EH (cell line): ENCODE measurements at places on chromosomes 7 and 10.

- no peak for DNase-seq
These were observed 8.8 kb upstream of the PDCD4 start for GRCh38 chr10:110862961-110863360.

- DNase-seq: no peak
These were observed 106.4 kb downstream of the GSAP start for GRCh38 chr7:77309714-77310220.

GRCh38 chr10:59240582-59241183, 64.2 kb downstream of the PHYHIPL start:
- DNase-seq: peak; percentile 45

DNA sequence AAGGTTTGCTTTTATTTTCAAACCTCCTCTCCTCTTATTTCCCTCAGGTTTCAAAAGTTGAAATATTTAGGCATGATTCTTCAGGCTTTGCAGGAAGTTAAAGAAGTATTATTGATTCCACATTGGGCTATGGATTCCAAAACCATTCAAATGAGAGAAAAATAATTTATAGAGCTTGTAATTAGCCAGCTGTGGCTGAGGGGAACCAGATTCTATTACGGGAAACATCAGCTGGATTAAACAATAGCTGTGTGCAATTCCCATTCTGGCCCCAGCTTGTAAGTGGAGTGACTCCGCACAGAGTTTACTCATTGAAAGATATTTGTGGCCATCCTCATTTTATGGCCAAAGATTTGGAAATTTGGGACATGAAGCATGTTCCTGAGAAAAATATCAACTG, 77.0 kb upstream of the PHYHIPL start:
- DNase-seq: no peak

DNA sequence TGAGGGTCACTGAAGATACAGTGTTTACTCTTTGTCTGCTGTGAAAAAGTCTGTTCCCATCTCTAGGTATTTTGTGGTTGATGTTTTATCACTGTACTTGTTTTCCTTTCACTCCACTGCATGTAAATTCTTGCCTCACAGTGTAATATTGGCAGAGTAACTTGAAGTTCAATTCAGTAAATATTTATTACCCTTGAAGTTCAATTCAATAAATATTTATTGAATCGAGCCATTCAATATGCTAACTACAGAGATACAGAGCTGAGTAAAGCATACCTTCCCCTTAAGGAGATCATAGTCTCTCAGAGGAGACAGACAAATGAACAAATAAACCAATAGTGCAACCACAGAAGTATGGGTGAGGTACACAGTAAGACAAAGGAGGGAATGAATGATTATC, 9.2 kb downstream of the NUDT13 start:
- no peak for DNase-seq

DNA sequence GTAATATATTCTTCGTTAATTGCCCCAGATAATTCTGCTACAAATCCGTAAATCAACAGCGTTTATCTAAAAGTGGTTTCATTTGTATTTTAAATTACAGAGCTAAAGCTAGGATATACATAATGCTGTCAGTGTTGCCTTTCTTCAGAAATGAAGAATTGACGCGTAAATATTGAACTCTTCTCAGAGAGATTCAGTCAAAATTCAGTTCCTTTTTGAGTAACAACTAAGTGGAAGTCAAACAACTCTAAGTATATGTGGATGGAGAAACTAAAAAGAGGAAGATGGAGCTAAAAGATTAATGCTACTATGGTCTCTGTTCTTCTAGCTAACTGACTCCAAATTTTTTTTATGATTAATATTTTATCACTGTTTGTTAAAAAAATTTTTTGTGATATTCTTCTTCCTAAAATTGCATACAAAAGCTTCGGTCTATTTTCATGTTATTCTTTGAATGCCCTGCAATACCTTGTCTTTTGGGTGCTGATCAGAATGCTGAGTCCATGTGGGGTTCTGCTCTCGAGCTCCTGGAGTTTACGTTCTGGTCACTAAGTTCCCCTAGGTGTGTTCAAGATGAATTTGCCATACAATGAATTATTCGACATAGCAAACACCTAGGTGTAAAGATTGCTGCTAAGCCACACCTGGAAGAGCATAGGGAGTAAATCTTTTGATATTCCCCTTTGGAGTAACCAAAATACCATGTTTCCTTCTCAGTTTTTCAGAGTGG, 20.7 kb downstream of the MDFIC start:
- DNase-seq: no peak

DNA sequence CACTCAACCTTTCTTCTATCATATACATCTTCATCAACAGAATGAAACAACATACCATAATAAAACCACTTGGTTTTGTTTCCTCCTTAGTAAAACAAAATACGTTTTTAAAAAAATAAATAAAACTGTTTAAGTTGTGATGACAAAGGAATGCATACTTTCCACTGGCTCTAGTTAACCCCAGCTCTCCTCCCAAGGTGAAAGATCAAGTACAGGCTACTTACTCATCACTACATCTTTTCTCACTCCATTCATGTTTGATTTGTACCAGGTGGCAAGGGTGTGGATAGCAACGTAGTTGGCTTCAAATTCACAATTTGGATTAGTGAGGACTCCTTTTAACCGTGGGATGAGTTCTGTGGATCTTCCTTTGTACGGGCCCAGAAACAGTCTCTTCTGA, 14.7 kb downstream of the OGA start:
- DNase-seq: peak; percentile 32

DNA sequence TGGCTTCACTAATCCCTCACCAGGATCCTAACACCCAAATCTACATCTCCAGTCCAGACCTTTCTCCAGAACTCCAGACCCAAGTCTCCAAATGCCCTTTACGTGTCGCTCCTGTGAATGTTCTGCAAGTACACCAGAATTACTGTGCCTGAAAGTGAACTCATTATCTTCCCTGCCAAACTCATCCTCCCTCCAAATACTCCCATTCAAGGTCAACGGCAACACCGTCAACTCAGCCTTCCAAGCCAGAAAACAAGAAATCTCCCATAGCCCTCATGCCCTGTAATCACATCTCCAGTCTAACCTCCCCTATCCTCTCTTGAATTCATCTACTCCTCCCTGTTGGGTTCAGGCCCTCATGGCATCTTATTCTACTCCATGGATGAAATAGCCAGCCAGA, 12.3 kb downstream of the CREB3L2 start:
- DNase-seq: no peak

- DNase-seq: no peak
These were observed 2.6 kb downstream of the CLDN4 start for GRCh38 chr7:73833251-73833919.

DNA sequence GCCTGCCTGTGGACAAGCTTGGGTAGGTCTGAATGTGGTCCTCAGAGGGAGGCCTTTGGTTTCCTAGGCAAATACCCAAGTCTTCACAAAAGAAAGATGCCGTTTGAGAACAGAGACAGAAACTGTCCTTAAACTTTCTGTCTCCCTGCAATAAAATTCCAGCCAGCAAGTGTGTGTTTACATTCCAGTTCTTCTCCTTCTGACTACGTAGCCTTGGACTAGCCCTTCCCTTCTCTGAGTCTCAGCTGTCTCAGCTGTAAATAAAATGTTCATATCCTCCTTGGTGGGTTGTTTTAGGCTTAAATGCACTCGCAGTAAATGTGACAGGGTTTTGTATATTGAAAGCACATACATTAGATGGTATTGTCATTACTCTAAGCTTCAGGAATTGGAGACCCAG, 561.2 kb upstream of the MKI67 start:
- DNase-seq: no peak

DNA sequence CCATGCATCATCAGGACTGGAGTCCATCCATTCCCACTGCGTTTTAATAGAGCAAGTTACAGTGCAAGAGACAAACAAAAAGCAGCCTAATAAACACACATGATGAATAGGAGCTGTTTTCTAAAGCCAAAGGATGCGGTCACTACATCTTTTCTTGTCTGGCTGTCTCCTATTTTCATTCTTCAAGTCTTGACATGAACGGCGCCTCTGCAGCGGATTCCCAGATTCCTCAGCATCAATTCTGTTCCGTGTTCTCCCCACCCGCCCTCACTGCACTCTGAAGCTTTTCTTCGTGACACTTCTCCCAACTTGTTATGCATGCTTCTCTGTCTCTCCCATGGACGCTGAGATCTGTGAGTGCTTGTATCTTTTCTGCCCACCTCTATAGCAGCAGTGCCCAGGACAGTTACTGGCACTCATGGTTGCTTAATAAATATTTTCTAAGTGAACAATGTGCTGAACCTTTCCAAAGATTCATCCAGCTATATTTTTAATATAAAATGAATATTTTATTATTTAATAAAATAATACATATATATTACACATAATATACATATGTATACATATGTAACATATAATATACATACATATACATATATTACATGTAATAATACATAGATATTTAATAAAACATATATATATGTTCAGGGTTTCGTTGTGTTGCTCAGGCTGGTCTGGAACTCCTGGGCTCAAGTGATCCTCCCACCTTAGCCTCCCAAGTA, 242.9 kb downstream of the ABCA13 start:
- no peak for DNase-seq

DNA sequence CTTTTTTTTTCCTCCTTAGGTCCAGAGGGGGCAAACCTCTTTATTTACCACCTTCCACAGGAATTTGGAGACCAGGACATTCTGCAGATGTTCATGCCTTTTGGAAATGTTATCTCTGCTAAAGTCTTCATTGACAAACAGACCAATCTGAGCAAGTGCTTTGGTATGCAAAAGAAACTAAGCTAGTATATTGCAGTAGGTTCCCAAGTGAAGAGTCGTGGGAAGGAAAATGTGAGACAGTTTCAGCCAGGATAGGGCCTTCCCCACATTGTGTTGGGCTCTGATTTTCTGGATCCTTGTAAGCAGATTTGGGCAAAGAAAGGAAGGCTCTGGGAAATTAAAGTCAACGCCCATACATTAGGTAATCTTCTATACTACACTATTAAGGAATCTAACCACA, 285.6 kb downstream of the USP6NL start:
- peak; percentile 76 for DNase-seq

DNA sequence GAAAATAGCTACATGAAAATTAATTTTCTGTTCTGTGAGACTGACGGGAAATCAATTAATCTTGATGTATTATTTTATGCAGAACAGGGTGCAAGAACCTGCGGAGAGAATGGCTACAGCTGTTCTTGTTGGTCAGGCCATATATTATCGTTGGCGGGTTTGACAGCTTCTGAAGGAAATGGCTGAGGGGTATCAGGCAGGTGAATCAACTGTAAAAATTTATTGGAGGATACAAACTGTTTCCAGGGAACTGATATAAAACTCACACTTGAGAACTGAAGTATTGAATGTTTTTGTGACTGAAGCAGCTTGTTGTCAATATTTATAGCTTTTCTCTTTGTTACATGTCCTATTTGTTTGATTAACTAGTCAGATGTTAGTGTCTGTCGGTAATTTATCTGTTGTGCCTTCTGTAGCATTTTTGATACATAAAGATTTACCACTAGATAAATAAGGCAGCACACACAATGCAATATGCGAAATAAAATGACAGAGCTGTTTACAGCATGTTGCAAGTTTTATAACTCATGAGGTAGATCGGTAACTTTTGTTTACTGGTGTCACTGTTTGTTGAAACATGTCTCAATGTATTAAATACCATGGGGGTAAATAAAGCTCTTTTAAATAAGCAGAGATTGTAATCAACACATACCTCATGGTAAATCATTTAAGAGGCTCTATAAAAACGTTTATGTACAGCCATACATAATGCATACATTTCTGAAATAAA, 308.2 kb downstream of the LRMDA start:
- no peak for DNase-seq

DNA sequence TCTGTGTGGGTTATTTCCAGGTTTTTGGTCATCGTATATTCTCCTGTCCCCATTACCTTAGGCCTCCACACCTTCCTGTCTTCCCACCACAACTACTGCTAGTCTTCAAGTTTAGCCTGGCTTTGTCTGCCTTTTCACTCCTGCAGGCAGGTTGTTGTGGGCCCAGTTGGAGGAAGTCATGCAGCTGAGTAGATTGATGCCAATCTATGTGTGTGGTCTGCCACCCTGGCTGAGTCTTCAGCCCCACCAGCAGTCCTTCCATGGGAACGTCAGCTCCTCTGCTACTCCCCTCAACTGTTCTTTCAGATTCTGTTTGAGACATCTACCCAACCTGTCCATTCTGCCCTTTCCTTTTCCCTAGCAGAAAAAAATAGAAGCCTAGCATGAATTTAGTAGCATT, 6.3 kb downstream of the RINT1 start:
- no peak for DNase-seq

- no peak for DNase-seq
These were observed 1.3 kb upstream of the BMI1 start for GRCh38 chr10:22319547-22319979.

- DNase-seq: no peak
These were observed 50.6 kb upstream of the DPYSL4 start for GRCh38 chr10:132136097-132136521.

DNA sequence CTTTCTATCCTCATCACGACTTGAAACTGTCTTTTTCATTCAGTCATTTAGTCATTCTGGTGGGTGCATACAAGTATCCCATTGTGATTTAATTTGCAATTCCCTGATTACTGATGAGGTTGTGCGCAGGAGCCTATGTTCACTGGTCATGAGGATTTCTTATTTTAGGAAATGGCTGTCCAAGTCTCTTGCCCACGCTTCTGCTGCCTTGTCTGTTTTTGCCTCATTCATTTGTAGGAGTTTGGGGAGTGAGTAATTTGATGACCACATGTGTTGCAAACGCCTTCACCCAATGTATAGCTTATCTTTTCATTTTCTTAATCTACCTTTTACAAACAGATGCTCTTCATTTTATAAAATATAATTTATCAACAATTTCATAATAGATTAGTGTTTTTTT, 127.3 kb downstream of the ARHGAP22 start:
- DNase-seq: no peak

DNA sequence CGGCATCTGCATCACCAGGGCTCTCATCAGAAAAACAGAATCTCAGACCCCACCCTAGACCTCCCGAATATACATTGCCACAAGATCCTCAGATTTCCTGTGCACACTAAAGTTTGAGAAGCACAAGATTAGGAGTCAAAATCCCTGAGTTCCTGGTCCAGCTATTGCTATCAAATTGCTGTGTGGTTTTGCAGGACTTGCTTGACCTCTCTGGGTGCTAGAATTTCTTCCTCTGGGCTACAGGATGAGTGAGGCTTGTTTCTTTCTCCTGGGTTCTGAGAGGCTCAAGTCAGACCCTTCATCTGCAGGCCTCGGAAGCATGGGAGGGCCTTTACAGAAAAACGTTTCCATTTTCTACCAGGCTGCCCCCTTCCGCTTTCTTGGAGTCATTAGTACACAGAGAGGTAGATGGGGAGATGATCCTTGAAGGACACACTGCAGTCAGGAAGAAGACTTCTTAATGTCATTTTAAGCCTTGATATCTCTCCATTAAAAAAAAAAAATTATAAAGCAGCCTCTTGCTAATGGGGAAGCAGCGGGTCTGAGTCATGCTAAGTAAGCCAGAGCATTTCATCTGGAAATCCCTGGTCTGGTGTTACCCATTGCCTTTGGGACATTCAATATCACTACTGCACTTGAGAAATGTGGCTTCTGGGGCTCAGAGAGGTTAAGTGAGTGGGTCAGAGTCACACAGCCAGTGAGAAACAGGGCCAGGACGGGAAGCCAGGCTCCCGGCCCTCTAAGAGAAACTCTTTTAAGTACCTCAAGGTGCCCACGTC, 173.5 kb downstream of the KCNMA1 start:
- peak; percentile 46 for DNase-seq
